Gastrocnemius medialis (tissue), 4 donors: ENCODE measurements at places on chromosomes 6 and 20. TPM values are rescaled to one million over a fixed set of nuclear protein-coding genes. Genes with fewer than 3 reads are reported as not detected.

The SEL1L2 gene
- total RNA-seq: 0.71 TPM

The EFCAB8 gene
- not detected for total RNA-seq

The TXLNB gene
- total RNA-seq: 58.3 TPM

The DEFB132 gene
- total RNA-seq: not detected

The MEP1A gene
- 1.00 TPM for total RNA-seq

The TMEM244 gene
- not detected for total RNA-seq

The FNDC11 gene
- total RNA-seq: not detected

The GGTLC1 gene
- total RNA-seq: not detected

The SLC17A3 gene
- total RNA-seq: not detected

The PPP1R3G gene
- 0.10 TPM for total RNA-seq

The SMLR1 gene
- total RNA-seq: not detected

The PLG gene
- total RNA-seq: not detected

The HLA-DOA gene
- total RNA-seq: 0.20 TPM

The SOBP gene
- total RNA-seq: 26.2 TPM

The PACRG gene
- total RNA-seq: 0.61 TPM

The ERVFRD-1 gene
- total RNA-seq: not detected

The CRISP2 gene
- total RNA-seq: not detected

The PAX1 gene
- total RNA-seq: not detected

The LY6G5B gene
- total RNA-seq: 0.60 TPM
